SJCRH30 (cell line): ENCODE measurements at places on chromosomes 7 and 10. TPM values are rescaled to one million over a fixed set of nuclear protein-coding genes. Genes with fewer than 3 reads are reported as not detected.

The FAM13C gene
- 0.91 and 1.1 TPM in 2 replicates for total RNA-seq

The VAX1 gene
- not detected in 2 replicates for total RNA-seq

The NRP1 gene
- total RNA-seq: 17.2 and 21.2 TPM in 2 replicates

The NANOS1 gene
- 54.2 and 59.4 TPM in 2 replicates for total RNA-seq

DNA sequence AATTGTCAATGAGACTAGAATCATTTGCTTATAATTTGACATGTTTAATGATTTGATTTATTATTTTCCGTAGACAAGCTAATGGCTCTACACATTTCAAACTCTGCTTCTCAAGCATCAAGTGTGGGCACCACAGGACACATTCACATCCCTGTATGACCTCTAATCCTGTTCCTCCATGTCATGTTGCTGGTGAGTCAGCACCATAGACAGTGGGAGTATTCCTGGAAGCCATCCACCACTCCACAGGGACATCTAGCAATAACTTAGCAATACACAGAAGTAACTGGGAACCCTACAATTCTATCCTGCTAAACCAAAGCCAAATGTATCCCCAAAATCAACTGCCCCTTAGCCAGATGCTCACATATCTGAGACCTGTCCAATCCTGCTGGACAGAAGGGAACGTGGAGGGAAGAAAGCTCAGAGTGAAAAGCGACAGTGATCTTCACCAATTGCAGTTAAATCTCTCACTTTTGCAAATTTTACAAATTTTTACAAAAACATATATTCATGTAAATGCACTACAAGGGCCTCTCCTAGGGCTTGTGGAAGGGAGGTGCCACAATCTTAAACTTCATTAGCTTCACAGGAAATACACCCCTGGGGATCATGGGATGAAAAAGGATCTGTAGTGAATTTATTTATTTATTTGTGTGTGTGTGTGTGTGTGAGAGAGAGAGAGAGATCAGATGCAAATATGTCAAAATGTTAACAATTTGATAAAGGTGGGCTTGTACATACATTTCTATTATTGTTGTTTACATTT, 126.5 kb downstream of the GFRA1 start:
- no peaks in the 10 kb centered on the region for H3K36me3 ChIP-seq
- H3K4me1 ChIP-seq: no peaks in the 10 kb centered on the region
- no peak overlapping the region for H3K27ac ChIP-seq
- no peak overlapping the region for H3K4me3 ChIP-seq
- no peaks in the 10 kb centered on the region; the same call in 1 of the 2 replicates for H3K27me3 ChIP-seq

- H3K4me1 ChIP-seq: peaks cover 42% of the 10 kb centered on the region
- peaks cover 1% of the 10 kb centered on the region for H3K36me3 ChIP-seq
- no peak overlapping the region for H3K4me3 ChIP-seq
- no peak overlapping the region for H3K27ac ChIP-seq
These were observed 36.2 kb downstream of the WASL start for GRCh38 chr7:123712619-123713018.

DNA sequence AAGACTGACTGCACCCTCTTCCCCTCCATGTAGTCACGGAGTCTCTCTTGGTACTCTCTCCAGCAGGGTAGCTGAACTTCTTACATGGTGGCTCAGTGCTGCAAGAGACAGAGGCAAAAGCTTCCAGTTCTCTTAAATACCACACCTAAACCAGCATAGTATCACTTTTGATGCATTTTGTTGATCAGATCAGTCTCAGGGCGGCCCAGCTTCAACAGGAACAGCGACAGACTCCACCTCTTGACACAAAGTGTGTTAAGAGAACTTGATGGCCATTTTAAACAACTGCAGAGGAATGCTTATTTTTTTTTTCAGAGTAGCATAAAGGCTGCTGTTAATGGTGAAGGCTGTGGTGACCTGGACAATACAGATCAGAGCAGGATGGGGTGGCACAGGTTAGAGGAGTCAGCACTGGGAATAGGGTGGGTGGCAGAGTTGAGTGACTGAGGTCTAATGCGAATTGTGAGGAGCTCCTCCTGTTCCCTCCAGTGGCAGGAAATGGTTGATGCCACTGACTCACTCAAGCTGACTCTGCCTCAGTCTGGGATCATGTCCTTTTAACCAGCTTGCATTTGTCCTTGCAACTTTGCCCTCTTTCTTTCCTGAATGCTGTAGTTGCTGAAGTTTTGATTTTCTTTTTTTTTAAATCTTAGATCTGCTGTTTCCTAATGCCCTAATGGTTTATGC, 17.3 kb downstream of the MGAM start:
- no peak overlapping the region for H3K27ac ChIP-seq
- no peaks in the 10 kb centered on the region for H3K4me1 ChIP-seq
- H3K27me3 ChIP-seq: peaks cover 3% of the 10 kb centered on the region
- no peak overlapping the region for H3K4me3 ChIP-seq
- DNase-seq: no peak

DNA sequence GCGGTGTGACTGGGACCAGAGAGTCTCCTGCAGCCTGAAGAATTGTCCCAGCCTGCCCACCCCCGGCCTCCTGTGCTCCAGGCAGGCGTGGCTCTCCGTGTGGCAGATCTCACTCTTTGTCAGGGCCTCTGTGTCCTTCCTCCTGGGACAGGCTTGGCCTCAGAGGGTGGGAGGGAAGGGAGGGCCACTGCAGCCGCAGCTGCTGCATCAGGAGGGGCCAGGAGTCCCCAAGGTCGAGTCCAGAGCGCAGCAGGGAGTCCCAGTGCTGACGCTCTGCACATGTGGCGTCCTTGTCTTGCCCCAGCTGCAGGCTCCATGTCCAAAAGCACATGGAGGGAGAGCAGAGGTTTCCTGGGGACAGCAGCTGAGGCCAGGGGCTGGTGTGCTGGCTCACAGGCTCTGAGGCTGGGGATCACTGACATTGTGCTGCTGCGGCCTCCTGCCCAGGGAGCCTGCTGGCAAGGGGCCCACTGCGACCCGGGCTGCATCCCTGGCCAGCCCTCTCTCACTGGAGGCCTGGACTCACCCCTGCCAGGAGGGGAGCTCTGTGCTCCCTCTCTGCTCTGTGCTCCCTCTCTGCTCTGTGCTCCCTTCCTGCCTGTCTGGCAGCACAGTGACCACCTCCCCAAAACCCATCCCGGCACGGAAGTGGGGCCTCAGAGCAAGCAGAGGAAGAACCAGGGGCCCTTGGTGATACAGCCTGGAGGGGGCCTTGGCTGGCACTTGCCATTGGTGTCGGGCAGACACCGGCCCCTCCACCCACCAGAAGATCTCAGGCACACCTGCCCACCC, 114.6 kb upstream of the RET start:
- no peaks in the 10 kb centered on the region for H3K36me3 ChIP-seq
- no peaks in the 10 kb centered on the region for H3K27me3 ChIP-seq
- H3K27ac ChIP-seq: no peak overlapping the region
- H3K4me3 ChIP-seq: no peak overlapping the region
- no peaks in the 10 kb centered on the region for H3K4me1 ChIP-seq

- no peak for DNase-seq
- H3K36me3 ChIP-seq: no peaks in the 10 kb centered on the region
- H3K4me1 ChIP-seq: no peaks in the 10 kb centered on the region
- no peak overlapping the region for H3K4me3 ChIP-seq
- H3K27ac ChIP-seq: no peak overlapping the region
- no peaks in the 10 kb centered on the region for H3K27me3 ChIP-seq
These were observed 1.7 kb upstream of the FAM237B start for GRCh38 chr7:90322837-90323236.

- H3K4me3 ChIP-seq: peak overlapping the region; percentile 69
- H3K4me1 ChIP-seq: peaks cover 3% of the 10 kb centered on the region; the same call in 1 of the 2 replicates
- peaks cover 10% of the 10 kb centered on the region for H3K36me3 ChIP-seq
- H3K27ac ChIP-seq: peak overlapping the region; percentile 49; the same call in 1 of the 2 replicates
- DNase-seq: peak; percentile 56
These were observed 594 bp downstream of the ZNF503 start for GRCh38 chr10:75400771-75401568.

- DNase-seq: no peak
- H3K4me1 ChIP-seq: peaks cover 2% of the 10 kb centered on the region; the same call in 1 of the 2 replicates
- no peaks in the 10 kb centered on the region for H3K36me3 ChIP-seq
These were observed 103.4 kb upstream of the FAM204A start for GRCh38 chr10:118445535-118445934.
